Stimulated activated CD4-positive, alpha-beta T cell treated with anti-CD3 and anti-CD28 coated beads, Interleukin-4, amount 100 ng/mL, for 4 hours (primary cell): ENCODE measurements at places on chromosomes 6 and 20.

- DNase-seq, result no peak
These were observed 8.4 kb downstream of the GABBR1 start for GRCh38 chr6:29624520-29624961.

GRCh38 chr20:53828682-53829254 lies 235.1 kb upstream of the ZNF217 start:
- no peak for DNase-seq

GRCh38 chr20:20412750-20413149 lies 44.8 kb downstream of the INSM1 start:
- DNase-seq, result no peak

GRCh38 chr6:133837801-133838349 lies 51.0 kb upstream of the TCF21 start:
- peak; percentile 60 for DNase-seq
